ENCODE measurements at places on chromosomes 12 and 14.

GRCh38 chr14:103308717-103309616 lies 25.1 kb upstream of the EIF5 start:
- DNase-seq = no peak

DNA sequence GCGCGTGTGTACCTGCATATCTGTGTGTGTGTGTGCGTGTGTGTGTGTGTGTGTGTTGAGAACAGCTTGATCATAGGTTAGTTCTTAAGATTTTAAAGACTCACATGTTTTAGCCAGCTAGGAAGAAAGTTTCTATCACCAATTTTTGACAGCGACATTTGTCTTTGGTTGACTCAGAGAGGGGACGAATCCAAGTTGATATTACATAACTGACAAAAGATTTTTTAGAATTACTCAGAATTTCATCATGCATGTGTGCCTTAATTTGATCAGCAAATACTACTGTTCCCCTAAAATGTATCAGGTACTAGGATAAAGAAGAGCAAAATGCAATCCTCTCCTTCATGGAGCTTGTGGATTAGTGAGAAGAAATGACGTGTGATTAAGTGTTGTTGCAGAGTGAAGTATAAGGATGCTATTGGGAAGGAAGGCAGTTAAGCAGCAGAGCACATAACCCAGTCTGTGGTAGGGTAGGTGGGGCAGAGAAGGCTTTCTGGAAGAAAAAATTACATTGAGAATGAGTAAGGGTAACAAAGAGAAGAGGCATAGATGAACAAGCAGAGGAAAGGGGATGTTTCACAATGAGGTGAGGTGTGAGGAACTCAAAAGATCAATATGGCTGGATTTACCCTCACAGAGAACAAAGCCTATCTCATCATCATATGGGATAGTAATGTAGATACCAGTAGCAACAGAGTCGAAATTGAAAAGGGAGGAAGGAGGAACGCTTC lies 77.5 kb downstream of the ELK3 start:
- DNase-seq = no peak

DNA sequence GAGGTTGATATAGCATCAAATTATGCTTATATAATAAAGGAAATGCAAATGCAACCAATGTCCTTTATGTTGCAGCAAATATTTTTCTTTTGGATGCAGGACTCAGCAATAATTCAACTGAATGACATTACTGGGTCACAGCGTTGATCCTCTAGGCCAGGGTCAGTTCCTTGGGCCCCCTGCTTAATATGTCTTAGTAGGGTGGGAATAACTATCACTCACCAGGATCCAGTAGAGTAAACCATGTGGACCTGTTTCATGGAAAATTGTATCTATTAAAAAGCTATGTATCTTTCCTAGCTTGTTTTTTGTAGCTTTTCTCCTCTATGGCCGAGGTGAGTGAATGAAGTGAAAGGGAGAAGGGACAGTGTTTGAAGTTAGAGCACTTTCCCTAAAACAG lies 161.5 kb upstream of the SSTR1 start:
- DNase-seq = no peak

DNA sequence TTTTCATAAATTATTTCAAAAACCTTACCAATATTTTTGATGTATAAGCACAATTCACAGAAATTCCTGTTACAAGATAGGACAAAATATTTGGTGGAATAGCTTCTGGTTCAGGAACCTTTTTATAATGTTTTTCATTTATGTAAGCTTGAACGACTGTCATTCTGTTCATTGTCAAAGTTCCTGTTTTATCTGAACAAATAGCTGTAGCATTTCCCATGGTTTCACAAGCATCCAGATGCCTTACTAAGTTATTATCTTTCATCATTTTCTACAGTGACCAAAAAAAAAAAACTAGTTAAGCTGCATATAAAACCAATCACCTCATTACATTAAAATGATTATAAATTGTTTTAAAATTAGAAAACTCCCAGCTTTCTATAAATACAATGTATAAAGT lies 87.1 kb downstream of the ATP2B1 start:
- no peak for DNase-seq

DNA sequence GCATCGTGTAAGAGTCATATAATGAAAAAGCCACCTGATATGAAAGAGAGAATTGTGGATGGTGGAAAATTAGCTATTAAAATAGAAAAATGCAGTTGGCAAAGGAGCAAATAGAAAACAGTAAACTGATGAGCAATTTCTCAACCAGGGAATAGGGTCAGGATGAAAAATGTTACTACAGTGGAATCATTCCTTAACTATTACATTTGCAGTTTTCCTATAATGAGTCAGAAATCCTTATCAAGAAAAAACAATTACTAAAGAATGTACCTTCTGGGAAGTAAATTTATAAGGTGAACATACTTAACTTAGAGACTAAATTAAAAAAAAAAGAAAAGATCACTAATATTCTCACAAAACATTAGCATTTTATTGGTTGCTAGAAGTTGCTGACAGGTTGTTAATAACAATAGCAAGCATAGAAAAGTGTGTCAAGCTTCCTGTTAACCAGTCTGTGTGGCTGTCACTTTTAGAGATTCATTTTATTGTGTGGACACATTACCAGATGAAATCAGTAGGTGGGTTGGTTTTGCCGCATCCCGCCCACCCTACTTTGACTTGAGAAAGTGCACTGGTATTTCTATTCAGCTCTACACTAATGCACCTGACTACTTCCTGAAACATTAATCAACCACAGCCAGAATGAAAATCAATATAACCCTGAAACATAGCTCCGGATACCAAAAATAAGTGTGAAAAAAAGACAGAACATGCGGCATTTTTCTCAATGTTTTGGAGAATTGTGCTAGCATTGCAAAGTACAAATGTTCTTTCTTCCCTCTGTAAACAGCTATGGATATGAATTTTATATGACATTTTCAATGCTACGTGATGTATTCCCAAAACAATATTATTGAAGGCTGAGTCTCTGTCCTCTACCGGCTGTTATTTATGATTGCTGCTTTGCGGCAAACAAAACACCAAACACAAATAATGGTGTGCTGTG lies 576.7 kb downstream of the SLC16A7 start:
- DNase-seq = no peak

DNA sequence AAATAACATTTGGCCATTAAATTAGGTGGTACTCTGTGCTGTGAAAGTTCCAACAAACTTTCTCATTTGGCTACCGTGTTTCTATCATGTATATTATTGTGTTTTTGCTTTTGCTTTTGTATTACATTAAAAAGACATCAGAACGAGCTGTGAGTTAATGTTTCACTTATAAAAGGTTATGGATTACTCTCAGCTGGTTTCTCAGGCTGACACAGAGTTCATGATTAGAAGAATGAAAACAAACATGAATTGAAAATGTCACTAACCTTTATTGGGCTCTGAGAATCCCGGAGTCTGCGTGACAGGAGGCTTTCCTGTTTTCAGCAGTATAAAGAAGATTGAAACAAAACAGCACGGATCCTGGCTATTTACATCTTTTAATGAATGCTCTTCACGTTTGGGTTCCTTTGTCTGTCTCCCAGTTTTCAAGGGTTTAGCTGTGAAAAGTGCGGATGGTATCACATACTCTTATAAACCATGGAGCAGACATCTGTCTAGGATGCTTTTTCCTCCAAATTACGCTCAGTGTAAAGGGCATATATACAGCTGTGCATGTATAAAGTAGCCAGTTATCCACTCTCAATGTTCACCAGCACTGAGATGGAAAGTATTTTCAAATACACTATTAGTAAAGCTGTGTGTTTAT lies 153.6 kb downstream of the PTCSC3 start:
- no peak for DNase-seq

- DNase-seq = no peak
These were observed 19.5 kb downstream of the KCNA5 start for GRCh38 chr12:5063149-5063548.

DNA sequence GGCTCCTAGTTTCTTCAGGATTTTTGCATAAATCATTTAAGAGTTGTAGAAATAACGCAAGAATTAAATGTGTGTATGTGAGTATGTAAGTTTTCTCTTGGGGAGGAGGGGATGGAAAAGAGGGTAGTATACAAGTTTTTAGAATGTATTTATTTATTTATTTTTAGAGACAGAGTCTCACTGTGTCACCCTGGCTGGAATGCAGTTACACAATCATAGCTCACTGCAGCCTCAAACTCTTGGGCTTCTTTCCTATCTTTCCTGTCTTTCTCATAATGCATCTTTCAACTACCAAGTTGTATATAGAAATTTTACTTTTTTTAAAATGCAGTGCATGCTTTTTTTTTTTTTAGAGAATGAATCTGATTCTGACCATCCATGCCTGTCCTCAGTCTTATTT lies 269.0 kb upstream of the GARIN2 start:
- DNase-seq = no peak

DNA sequence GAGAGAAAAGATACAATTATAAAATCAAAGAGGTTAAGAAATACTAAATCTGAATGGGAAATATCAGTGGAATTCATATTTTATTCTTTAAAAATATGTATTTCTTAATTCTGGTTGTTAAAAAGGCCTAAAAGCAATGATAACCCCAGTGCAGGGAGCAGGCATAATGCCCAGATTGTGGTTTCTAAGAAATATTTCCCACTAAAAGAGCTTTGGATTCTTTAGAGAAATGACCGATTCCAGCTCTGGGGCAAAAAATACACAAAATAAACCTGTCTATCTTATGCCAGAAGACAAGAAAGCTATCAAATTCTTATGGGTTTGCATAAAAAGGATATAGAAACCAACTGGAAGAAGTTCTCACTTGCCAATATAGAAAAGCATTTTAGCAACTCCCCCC lies 71.6 kb downstream of the PDE6H start:
- no peak for DNase-seq

- DNase-seq = no peak
These were observed 4.9 kb upstream of the PLXNC1 start for GRCh38 chr12:94143438-94143837.

DNA sequence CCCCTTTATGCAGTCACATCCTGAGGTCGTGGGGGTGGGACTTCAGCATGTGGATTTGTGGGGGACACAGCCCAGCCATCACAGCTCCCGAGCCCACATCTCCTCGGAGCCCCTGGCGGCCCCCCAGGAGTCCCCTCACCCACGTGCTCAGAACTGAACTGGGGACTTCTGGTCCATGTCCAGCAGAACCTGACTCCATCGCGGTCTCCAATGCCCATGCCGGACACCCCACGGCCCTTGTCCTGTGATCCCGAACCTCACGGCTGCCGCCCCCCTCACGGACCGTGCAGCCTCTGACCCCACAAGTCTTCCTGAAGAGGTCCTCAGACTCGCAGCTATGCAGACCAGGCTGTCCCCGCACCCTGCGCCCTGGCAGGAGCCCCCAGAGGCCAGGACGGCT lies 13.5 kb upstream of the FBRSL1 start:
- no peak for DNase-seq

- DNase-seq = no peak
These were observed 170.4 kb upstream of the FLRT2 start for GRCh38 chr14:85359505-85359904.

GRCh38 chr12:132427999-132428935 lies 61.7 kb upstream of the FBRSL1 start:
- DNase-seq = no peak

GRCh38 chr12:76765598-76765997 lies 1.7 kb downstream of the ZDHHC17 start:
- no peak for DNase-seq

DNA sequence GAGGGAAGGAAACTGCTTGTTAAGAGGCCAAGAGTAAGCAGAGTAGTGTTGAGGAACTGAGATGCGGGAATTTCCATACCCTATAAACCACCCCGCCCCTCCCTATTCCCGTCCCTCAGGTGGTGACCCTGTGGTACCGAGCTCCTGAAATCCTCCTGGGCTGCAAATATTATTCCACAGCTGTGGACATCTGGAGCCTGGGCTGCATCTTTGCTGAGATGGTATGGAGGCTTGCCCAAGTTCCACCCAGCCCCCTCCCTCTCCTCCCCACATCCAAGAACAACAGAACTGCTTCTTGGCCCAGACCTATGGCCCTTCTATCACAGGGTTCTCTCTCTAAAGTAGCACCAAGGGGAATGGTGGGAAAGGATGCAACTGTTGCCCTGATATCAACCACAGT lies 2.7 kb downstream of the CDK2 start:
- no peak for DNase-seq

DNA sequence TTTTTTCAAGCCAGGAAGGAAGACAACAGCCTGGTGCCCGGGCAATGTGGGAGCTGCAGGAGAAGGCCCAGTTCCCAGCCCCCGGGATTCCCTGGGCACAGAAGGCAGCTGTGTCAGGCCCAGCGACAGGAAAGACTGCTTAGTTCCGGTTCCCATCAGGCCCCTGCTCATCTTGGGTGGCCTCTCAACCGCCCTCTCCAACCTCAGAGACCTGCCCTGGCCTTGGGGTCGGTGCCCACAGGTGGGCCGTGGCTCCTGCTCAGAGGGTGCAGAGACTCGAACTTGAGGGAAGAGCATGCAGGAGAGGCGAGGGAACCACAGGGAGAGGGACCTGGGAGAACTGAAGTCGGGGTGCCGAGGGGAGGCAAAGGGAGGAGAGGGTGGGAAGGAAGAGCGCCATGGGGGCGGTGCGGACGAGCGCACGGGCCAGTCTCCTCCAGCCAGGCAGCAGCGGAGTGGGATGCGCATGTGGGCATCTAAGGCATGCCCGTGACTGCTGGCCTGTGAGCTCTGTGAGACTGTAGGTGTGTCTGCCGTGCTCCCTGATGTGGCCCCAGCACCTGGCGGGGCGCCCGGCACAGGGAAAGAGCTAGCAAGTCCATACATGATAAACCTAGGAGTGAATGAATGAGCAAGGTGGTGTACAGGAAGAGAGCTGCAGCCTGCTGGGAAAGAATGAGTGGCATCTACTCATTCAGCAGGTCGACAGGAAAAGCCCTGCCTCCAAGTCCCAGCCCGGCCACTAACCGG lies 42.7 kb downstream of the SSH1 start:
- DNase-seq = no peak

DNA sequence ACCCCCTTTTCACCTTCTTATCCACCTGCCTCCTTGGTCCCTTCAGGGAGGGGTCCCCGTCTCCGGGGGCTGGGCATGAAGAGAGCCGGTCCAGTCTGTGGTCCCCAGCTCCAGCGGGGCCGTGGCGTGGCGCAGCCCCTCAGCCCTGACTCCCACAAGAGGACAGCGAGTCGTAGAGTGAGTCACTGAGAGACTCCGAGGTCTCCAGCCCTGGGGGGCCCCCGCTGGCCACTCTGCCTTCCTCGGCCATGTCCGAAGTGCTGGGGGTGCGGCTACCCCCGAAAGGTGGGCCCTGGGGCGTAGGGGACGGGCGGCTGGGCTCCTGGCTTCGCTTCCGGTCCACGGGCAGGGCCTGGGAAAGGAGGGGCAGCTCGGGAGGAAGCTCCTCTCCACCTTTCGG lies 36.5 kb downstream of the NCKAP5L start:
- DNase-seq = no peak

GRCh38 chr12:49346659-49347310 lies at the start of gene DNAJC22:
Gene DNAJC22, plus strand, starts transcription at chr12:49346888. Its CDS starts 1,985 bp downstream, at chr12:49348873.
- no peak for DNase-seq

DNA sequence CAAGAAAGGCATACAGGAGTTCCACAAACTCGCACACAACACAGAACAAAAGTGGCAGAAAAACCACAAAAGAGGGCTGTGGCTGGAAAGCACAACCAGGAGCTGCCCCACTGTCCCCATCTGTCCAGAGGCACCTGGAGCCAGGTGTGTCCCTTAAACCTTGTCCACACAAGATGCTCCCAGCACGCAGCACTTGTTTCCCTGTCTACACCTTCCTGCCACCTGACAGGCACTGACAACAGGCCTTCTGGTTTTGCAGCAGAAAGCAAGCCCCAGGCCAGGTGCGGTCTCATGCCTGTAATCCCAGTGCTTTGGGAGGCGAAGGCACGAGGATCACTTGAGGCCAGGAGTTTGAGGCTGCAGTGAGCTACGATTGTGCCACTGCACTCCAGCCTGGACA lies 3.6 kb downstream of the BTBD6 start:
- DNase-seq = no peak

Measured in sciatic nerve (tissue), 2 donors.